ENCODE measurements at places on chromosomes 13 and 19.

- no peak for DNase-seq
Observed at GRCh38 chr13:48160606-48161278, 65.8 kb upstream of the MED4 start.

GRCh38 chr13:30810261-30810701 lies 74.9 kb downstream of the ALOX5AP start:
- DNase-seq = no peak

DNA sequence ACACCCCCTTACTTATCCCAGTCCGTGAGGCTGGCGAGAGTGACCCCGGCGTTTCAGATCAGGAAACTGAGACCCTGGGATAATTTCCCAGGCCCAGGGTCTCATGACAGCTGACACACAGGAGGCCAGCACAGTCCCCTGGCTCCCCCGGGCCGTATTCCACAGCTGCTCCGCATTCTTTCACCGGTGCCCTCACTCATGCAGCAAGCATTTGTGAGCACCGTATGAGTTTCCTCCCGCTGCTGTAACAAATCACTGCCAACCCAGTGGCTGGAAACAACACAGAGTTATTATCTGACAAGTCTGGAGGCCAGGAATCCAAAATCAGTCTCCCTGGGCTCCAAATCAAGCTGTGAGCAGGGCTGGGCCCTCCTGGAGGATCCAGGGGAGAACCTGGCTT lies 21.3 kb downstream of the GADD45B start:
- DNase-seq = no peak

GRCh38 chr19:55097864-55098715 lies 19.3 kb downstream of the PPP1R12C start:
- DNase-seq = no peak

- DNase-seq = no peak
Observed at GRCh38 chr19:31629579-31630363, 280.5 kb upstream of the TSHZ3 start.

DNA sequence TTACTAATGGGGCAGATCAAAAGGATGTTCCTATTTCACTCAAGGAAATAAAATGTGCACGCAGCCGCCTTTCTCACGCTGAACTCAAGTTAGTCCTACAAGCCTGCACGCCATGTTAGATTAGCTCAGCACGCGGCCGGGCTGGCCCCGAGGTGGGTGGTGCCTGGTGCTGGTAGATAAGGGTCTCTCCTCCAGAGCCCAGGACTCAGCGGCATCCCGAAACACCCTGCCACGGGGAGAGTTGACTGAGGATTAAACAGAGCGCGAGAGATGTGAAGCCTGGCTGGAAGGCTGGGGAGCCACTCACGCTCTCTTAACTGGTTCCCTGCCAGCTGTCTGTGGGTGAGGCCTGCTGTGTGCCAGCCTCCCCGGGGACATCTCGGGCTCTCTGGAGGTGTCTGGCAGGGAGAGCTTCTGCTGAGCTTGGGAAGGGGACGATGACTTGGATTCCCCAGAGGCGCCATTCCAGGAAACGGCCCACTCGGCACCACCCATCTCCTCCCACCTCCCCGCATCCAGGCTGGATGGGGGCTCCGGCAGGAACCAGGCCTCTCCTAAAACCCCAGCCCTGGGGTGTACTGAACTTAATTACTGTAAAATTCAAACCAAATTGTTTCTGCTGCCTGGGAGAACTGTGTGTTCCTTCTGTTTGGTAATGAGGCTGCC lies 122.2 kb downstream of the KDM4B start:
- DNase-seq = no peak

DNA sequence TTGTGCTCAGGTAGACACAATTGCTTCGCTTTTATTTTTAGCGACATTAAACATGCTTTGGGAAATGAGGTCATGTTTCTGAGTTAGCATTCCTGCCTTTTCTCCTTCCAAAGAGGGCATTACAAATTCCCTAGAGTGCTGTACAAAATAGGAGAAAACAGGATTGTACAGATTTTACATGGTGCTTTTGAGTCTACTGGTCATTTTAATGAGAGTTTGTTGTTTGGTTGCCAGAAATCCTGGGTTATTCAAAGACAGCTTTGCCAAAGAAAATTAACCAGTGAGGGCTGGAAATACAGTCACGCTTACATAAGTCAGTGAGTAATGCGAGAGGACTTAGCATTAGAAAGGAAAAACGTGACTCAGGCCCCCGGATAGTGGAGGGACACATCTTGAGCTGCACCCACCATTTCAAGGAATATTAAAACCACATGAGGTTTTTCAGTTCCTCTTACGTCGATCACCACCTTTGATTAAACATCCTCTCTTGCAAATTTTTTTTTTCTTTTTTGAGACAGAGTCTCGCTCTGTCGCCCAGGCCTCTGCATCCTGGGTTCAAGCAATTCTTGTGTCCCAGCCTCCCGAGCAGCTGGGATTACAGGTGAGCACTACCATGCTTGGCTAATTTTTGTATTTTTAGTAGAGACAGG lies 55.4 kb downstream of the SACS start:
- no peak for DNase-seq

DNA sequence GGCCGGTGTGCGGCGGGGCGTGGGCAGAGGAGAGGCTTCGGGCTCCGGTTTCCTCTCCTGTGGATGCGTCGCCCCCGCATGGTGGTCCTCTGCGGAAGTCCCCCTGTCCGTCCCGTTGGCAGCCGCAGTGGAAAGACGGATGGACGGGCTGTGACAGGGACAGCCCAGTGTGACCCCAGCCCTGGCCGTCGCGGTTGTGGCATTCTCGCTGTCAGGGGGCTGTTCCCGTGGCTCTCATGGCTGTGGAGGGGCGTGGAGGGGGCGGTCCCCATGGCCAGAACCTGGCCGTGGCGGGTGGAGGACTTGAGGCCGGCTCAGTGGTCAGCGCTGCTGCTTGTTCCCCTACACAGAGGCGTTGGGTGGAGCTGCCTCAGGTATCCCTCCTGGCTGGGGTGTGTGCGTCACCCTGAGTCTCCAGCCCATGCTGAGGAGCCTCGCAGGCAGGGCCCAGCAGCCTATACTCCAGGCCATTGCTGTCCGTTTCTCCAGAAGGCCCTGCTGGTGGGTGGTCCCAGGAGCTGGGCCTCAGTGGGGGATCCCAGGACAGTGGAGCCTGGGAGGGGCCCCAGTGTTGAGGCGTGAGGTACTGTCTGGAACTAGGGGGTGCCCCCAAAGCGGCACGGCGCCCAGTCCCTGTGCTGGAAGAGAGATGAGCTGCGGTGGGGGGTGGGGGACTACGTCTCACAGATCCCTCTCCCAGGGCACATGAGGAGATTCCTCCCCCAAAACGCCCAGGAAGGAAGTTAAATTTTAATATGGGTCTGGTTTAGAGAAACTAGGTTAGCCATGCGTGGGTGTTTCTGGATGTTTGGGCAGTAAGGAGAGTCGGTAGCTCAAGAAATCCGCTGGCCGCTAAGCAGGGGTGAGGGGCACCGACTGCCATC lies 20.3 kb downstream of the CSNK1G2 start:
- no peak for DNase-seq

DNA sequence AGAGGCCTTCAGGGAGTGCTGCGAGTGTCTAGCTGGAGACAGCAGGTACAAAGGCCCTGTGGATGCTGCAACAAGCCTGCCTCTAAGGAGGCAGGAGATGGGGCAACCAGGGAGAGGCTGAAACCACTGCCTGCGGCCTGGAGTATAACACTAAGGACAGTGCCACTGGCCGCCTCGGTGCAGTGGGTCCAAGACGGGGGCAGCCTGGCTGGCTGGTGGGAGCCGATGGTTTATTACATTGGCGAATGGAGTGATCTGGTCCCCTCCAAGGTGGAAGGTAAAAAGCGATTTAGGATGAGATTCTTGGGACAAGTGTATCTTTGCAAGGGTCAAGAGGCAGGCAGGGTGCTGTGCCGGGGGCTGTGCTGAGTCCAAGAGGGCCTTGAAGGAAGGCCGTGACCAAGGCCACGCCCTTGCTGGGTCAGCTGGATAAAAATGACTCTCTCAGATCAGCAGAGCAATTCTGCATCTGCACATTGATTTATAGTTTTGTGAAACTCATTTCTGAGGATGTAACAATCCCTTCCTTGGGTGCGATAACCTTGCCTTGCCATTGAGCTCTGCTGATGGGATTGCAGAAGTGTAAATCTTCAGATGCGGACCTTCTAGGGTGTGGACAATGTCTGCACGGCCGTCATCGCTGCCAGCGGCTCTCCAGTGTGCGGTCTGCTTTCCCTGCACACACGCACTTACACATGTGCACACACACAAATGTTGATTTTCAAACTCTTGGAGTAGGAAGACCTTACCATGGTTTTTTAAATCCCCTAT lies 6.0 kb downstream of the TMEM255B start:
- DNase-seq = no peak

DNA sequence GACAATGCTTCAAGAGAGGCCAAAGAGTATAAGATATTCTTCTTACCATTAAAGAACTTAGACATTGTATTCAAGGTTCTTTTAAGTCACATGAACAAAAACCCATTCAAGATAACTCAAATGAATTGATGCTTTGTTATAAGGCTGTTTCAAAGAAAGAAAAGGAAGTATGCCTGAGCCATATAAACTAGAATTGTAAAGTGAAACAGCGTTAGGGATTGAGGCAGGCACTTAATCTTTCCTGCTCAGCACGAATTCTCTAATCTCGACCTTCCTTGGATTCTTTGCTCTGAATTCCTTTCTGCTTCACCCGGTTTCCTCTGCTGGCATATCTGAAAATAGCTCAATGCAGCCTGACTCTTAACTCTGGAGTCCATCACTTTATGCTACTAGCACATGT lies 595.4 kb downstream of the DIAPH3 start:
- no peak for DNase-seq

- no peak for DNase-seq
Observed at GRCh38 chr19:13401388-13401787, 104.9 kb downstream of the CACNA1A start.

- DNase-seq = no peak
Observed at GRCh38 chr19:33638167-33639034, 16.6 kb downstream of the CHST8 start.

DNA sequence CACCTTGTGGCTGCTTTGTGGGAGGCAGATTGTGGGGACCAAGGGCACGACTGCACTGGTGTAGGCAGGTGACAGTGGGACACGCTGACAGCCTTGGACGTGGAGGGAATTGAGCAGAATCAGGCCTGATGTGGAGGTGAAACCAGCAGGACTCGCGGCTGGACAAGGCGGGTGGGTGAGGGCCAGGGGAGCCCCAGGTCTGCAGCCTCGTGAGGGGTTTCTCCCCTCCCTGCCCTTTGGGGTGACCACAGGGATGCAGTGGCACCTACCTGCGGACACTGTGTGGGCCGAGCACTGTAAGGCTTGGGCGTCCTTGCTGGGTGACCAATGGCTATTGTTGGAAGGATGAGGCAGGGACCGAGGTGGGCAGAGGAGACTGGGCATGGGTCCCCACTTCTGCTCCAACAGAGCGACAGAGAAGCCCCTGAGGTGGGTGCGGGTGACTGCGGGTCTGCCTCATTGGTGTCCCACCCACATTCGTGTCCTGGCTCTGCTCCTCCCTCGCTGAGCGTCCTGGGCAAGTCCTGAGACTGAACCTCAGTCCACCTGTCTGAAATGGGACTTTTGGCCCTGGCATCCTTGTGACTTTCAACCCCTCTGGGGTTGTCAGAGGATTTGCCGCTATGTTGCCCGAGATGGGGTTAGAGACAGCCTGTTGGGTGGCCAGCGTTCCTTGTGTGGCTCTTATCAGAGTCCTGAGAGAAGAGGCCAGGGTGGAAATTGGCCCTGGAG lies 30.5 kb downstream of the DNM2 start:
- no peak for DNase-seq

Measured in T-helper 9 cell (primary cell).